Left renal pelvis (tissue), 4 donors: ENCODE measurements at places on chromosomes 4 and X.

DNA sequence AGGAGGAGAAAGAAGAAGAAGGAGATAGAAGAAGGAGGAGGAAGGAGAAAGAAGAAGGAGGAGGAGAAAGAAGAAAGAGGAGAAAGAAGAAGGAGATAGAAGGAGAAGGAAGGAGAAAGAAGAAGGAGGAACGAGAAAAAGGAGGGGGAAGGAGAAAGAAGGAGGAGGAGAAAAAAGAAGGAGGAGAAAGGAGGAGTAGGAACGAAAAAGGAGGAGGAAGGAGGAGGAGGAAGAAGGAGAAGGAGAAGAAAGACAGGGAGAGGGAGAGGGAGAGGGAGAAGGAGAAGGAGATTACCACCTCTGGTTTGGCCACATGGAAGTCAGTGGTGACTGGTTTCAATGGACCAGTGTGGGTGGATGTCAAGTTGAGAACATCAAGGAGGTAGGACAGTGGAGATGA lies 50.0 kb upstream of the VEGFD start:
- no peak for DNase-seq

GRCh38 chrX:30065226-30065625 lies 150.1 kb upstream of the MAGEB2 start:
- no peak for DNase-seq

DNA sequence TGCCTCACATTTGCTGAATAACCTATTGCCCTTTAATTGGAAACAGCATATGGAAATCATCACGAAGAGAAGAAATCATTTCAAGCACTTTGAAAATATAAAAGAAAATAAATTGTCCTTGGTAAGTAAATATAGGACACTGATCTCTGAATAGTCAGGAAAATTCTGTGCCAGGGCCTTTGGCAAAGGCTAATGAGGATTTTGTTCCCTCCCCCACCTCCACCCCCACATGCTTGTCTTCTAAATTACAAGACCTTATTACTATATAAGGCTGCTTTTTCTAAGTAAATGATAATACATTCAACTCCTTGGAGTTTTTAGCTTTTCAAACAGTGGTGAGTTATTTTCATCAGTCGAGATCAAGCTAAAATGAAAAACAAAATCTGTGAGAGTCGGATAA lies 15.8 kb downstream of the SYNPO2 start:
- DNase-seq = no peak

GRCh38 chrX:119156241-119156640 lies 28.6 kb upstream of the KIAA1210 start:
- no peak for DNase-seq

- no peak for DNase-seq
Measured at GRCh38 chr4:22910200-22910599, 217.5 kb downstream of the GBA3 start.
